ENCODE measurements at places on chromosomes 12 and 14.
A peak's percentile ranks its signal among the peaks of the same experiment; 100 is the strongest.

DNA sequence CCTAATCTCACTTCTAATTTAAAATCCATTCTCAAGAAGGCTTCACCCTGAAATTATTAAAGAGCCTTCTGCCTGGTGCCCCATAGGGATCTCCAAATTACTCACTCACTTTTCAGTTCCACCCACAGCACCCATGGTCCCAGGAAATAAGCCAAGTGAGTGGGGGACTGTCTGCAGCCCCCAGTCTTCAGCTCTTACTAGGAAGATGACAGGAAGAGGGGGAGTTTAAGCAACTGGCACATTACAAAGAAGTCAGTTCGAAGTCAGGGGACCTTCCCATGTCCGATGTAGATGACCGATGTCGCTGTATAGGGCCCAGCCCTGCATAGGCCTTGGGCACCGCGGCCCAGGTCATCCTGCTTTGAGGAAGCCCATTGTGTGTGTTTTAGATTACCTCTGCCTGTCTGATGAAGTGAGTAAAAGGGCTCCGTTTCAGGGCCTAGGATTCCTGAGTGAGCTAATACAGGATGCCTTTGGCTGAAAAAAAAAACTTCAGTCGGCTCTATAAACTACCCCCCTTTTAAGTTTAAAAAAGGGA, 1.9 kb downstream of the ACTN1 start:
- DNase-seq, result peak; percentile 52

GRCh38 chr12:112908548-112908947, 1.8 kb downstream of the OAS1 start:
- DNase-seq, result no peak

DNA sequence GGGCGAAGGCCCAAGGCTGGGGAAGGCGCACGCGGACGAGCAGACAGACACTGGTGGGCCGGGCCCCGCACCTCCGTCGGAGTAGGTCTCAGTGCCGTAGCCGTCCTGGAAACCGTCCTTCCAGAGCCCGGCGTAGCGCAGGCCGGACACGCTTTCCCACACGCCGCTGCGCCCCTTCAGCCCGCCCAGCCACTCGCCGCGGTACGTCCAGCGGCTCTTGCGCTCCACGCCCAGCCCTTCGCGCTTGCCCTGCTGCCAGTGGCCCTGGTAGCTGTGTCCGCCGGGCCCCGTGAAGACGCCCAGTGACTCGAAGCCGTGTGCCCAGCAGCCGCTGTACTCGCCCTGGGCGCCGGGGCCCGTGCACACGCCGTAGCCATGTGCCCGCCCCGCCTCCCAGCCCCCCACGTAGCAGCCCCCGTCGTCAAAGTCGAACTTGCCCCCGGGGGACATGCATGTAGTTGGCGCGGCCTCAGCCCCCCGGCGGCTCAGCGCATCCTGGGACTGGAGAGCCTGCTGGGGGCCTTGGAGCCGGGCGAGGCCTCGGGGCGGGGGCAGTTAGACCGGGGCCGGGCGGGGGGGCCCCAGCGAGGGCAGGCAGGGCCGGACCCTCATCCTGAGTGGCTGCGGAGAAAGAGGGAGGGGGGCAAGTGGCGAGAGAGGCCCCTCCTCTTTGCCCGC, 1.4 kb downstream of the JPH4 start:
- no peak for DNase-seq

GRCh38 chr12:88630561-88630960, 50.3 kb upstream of the KITLG start:
- DNase-seq, result no peak

- no peak for DNase-seq
Measured at GRCh38 chr14:102998393-102998792, 59.0 kb downstream of the CDC42BPB start.

- DNase-seq, result no peak
Measured at GRCh38 chr12:38690646-38691045, 214.7 kb downstream of the CPNE8 start.

DNA sequence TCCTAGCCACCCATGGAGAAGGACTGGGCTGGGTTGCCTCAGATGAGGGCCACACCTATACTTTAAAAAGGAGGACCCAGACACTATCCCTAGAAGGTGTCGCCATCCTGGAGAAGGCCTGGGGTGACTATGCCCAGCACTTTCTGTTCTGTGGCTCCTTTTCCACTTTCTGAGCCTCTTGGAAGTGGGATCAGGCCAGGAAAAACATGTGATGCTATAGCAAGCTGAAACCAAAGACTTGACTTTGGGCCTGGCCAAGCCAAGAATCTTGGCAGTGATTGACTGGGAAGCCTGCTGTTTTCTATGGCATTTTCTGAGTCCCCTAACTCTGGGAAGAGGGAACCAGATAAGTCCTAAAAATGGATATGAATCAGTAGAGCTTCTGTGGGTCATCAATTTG, 332.3 kb downstream of the ZFP36L1 start:
- no peak for DNase-seq

GRCh38 chr12:58922849-58923248, 2.5 kb upstream of the LRIG3 start:
- no peak for DNase-seq

- no peak for DNase-seq
Measured at GRCh38 chr14:53237488-53237887, 84.4 kb upstream of the DDHD1 start.

GRCh38 chr14:49942090-49942489, 49.2 kb downstream of the ARF6 start:
- no peak for DNase-seq

DNA sequence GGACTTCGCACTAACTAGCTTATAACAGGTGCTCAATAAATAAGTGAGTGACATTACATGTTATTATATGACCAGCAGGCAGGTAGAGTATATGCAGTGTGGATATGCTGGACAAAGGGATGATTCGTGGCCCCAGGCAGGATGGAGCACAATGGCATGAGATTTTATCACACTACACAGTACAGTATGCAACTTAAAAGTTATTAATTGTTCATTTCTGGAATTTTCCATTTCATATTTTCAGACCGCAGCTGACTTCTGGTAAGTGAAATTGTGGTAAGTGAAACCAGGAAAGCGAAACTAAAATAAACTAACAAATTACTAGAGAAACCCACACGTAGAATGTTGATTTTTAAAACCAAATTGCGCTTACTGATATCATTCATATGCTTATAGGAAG, 3.3 kb downstream of the PARP11 start:
- peak; percentile 39 for DNase-seq

- DNase-seq, result no peak
Measured at GRCh38 chr12:11130382-11130781, 4.1 kb downstream of the TAS2R30 start.

GRCh38 chr12:15196221-15196620, 25.0 kb downstream of the RERG start:
- DNase-seq, result no peak

DNA sequence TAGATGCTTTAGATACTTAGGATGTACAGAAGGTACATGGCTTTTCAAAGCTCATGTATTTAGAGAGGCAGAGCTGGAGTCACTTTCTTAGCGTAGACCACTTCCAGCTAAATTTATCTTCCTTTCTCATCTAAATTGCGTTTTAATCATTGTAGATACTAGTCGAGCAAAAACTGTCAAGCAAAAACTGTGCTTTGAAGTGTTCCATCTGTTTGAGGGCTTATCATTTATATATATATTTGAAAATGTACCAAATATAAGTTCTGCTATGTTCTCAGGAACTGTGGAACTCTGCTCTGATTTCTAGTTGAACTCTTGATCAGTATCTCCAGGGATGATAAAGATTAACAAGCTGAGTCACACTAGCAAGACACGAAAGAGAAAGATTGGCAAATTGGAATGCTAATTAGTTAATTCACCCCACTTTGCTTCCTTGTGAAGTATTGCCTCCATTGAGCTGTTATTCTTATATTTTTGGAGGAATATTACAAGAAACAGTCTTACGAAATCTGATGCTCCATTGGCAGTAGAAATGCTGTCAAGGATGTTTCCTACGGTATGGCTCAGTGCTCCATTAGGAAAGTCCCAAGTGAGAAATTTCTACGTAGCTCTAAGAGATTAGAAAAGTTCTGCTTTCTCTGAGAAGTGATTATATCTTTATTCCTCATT, 310.7 kb downstream of the AEBP2 start:
- DNase-seq, result no peak

- DNase-seq, result no peak
Measured at GRCh38 chr12:105921055-105921454, 217.7 kb downstream of the NUAK1 start.

- no peak for DNase-seq
Measured at GRCh38 chr14:95479494-95479893, 37.0 kb downstream of the SYNE3 start.

DNA sequence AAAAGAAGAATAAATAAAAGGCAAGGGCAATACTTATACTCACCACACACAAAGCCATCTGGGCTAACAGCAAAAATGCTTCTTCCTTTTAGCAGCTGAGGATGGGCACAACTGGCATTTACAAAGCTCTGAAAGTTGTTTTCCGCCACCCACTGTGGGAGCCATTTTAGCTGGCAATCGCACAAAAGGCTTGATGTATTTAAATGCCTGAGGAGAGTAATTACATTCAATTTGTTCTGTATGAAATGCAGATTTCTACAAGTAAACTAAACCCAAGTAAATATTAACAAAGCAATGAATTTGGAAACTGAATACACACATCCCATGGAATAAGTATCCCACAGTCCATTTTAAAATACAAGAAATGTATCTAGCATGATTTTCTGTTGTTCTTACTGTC, 37.5 kb downstream of the LRIG3 start:
- no peak for DNase-seq

DNA sequence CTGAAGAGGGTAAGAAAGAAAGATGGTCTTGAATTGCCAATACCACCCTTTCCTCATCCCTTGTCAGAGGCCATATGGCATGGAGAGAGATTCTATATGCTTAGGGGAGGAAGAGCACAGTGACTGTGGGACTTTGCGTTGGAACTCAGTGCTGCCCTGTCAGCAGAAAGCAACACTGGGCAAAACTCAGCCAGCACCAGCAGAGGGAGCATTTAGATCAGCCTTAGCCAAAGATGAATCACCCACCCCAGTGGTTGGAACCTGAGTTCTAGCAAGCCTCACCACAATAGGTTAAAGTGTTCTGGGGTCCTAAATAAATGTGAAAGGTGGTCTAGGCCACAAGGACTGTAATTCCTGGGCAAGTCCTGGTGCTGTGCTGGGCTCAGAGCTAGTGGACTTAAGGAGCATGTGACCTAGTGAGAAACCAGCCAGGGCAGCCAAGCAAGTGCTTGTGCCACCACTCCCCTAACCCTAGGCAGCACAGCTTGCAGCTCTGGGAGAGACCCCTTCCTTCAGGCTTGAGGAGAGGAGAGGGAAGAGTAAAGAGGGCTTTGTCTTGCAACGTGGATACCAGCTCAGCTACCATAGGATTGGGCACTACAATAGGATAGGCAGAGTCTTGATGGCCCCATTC, 11.4 kb upstream of the BCAT1 start:
- DNase-seq, result peak; percentile 51

DNA sequence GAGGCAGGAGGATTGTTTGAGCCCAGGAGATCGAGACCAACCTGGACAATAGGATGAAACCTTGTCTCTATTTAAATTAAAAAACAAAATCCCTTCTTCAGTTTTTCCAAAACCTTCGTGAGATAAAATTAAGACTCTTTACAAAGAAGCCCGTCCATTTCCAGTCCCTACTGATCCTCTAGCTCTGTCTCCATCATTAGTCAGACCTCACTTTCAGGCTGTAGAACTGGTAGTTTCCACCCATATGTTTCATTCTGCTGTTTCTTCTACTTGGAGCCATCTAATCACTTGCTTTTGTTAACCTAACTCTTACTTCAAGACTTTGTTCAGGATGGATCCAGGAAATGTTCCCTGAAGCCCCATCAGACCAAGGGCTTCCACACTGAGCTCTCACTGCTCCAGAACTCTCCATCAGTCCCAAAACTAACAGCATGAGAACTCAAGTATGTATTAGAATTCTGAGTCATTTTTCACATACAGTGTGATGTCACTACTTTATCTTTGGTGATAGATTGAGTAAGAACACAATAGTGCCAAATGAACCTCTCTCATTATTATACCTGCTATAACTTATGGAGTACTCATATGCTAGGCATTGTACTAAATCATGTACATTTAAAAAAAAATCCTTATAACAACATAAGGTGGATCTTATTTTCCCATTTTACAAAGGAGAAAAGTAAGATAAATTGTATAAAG, 90.8 kb downstream of the PRICKLE1 start:
- DNase-seq, result no peak

DNA sequence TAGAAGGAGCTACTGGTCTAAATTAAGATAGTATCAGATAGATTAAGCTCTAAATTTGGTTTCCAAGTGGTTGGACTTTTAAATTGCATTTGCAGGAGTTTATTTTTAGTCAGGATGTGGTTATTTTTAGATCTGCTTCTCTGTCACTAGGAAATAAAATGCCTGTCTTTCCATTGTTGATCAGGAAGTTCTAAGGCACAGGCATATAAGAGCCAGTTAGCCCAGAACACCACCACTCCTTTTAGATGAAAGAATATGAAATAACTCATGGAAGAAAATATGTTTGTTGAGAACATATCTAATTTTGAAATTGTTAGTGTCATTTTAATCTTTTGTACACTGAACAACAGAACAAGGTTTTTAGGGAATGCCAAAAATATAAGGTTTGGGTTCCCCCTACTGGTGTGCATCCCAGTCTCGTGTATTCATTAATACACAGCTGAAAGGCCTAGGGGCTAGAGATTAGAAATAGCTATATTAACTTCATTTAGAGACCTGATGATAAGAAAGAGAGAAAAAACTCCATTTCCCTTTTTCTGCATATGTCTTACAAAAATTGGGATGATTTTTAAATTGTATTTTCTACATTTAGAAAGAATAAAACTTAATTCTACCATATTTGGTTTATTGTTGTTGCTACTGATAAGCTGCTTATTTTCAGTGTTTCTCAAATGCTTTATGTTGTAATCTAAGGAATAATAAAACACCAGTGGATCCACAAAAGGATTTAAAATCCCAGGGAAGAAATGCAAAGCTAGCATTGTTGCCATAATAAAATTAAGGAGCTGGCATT, 67.2 kb downstream of the RIC8B start:
- no peak for DNase-seq

- DNase-seq, result no peak
Measured at GRCh38 chr12:80754274-80754673, 37.6 kb downstream of the MYF5 start.

GRCh38 chr12:127052511-127053232, 1214.3 kb upstream of the TMEM132C start:
- no peak for DNase-seq

DNA sequence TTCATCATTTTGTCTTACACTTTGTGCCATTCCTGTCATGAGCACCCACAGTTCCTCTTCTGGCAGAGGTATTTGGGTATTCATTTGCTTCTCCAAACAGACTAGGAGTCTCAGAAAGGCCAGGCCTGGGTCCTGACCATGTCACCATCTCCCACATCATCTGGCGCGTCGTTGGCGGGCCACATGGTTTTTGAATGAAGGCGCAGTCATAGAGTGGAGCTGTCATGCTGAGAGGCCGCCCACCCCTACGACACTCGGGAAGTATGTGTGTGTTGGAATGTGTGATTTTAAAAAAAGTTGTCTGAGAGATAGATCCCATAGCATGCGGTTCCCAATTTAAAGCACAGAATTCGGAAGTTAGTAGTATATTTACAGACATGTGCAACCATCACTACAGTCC, 15.6 kb upstream of the TTC7B start:
- DNase-seq, result no peak

- no peak for DNase-seq
Measured at GRCh38 chr14:67133595-67134441, 55.4 kb upstream of the GARIN2 start.
